ENCODE measurements at places on chromosomes 7 and 10. TPM values are rescaled to one million over a fixed set of nuclear protein-coding genes. Genes with fewer than 3 reads are reported as not detected.

The CEP41 gene
- 12.5 TPM for total RNA-seq

DNA sequence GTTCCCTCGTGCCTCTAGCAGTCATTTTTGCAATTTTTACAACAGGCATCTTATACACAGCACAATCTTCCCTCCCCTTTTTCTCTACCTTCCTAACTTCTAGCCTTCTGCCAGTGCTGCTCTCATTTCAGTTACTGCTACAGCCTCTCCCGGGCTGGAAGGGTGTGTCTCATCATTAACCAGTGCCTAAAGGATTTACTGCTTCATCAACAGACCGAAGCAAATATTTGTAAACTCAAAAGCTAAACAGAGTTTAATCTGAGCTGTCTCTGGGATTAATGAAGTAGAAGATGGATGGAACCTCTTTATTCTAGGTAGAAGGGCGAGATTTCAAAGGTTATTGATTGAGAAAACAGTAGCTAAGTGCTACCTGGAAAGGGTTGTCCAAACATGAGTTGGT lies 94.3 kb downstream of the PRPF18 start:
- H3K27me3 ChIP-seq: no peaks in the 10 kb centered on the region
- H3K4me1 ChIP-seq: peaks cover 28% of the 10 kb centered on the region
- H3K36me3 ChIP-seq: peaks cover 28% of the 10 kb centered on the region
- DNase-seq: no peak

DNA sequence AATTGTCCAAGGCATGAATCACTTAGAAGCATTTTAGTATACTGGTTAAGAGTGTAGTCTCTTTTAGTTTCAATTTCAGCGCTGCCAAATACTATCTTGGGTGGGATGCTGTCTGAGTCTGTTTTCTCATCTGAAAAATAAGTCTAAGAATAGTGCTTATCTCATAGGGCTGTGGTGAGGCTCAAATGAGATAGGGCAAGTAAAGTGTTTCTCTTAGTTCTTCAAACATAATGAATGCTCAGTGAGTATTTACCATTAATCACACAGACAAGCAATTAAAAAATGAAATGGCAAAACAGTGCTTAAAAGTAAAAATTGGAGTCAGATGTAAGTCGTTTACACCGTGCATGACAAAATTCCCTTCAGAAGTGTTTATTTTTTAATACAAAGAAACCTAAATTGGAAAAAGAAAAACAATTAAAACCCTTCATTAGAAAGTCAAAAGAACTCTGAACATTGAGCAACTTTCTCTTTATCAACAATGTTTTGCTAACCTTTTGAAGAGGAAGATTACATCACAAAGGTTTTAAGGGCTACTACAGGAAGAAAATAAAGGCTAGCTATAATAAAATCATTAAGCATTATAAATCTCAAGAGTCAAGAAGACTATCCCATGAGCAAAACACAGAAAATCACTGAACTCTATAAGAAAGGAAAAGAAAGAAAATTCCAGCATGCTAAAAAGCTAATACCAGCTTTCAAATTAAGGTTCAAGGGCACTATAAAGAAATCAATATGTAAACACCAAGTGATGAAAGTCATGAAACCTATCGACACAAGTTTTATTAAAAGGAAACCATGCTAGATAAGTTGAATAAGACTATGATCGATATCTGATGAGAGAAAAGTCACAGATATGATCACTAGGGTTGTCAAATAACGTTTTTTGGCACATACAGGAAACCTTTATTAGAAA lies 45.6 kb upstream of the C1GALT1 start:
- DNase-seq: no peak
- no peak overlapping the region for H3K4me3 ChIP-seq
- no peaks in the 10 kb centered on the region for H3K27me3 ChIP-seq
- no peak overlapping the region for H3K27ac ChIP-seq
- H3K4me1 ChIP-seq: no peaks in the 10 kb centered on the region
- H3K36me3 ChIP-seq: no peaks in the 10 kb centered on the region

The SHH gene
- 0.94 TPM for total RNA-seq

The AQP1 gene
- total RNA-seq: 64.4 TPM

DNA sequence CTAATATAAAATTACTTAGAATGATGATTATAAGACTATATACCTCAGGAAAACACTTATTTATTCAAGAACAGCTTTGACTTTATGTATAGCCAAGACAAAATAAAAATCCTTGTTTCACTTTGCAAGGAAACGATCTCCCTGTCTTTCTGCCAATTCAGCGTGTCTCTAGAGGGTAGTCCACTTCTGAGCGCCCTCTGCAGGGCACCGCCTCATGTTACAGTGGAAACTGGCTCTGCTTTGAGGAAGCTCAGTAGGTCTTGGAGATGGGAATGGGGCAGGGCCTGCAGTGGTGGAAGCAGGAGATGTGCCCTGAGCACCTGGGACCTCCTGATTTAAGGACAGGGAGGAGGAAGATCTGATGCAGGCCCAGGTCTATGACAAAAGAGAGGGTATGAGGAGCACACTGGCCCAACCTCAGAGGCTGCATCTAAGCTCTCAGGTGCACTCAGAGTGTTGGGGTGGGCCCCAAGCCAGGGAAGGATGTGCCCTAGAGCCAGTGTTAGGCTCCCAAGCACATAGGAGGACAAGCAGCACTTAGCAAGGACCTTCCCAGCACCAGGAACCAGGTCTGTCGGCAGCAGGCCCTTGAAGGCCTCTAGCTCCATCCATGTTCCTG lies 481.0 kb downstream of the TNS3 start:
- H3K27ac ChIP-seq: no peak overlapping the region
- no peak for DNase-seq
- H3K27me3 ChIP-seq: no peaks in the 10 kb centered on the region

DNA sequence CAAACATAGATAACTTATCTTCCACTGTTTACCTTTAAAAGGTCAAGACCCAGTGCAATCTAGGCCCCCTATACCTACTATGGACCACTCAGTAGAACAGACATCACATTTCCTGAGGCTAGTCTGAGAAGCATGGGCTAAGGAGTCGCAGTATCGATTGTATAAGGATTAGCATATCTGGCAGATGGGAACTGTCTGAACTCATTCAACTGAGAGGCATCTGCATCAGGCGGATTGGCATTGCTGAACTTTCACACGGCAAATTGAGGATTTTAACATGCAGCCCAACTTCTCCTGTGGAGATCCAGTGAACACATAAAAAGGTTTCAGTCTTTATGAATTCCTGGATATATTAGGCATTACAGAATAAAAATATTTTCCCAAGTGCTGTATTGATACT lies 89.1 kb upstream of the LRGUK start:
- H3K27me3 ChIP-seq: no peaks in the 10 kb centered on the region
- no peaks in the 10 kb centered on the region for H3K4me1 ChIP-seq
- H3K27ac ChIP-seq: no peak overlapping the region

The CHRM2 gene
- total RNA-seq: 29.1 TPM

The PRSS37 gene
- total RNA-seq: not detected

The NHLRC2 gene
- total RNA-seq: 23.4 TPM

DNA sequence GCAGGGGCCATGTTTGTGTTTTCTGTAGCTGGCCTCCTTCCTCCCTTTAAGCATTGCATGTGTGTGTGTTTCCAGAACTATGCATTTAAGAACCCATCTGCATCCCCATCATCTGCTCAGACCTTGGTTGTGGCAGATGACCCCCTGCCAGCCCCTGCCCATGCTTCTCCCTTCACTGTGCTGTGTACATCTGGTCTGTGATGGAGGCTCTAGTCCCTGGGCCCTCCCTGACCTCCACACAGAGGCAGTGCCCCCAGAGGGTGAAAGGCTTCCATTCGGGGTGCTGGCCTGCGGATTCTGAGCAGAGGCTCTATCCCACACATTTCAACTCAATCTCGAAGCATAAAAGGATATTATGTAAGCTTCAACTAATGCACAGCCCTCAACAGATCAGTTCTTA lies 89.4 kb downstream of the TACC2 start:
- peaks cover 15% of the 10 kb centered on the region for H3K4me1 ChIP-seq
- H3K36me3 ChIP-seq: no peaks in the 10 kb centered on the region
- H3K4me3 ChIP-seq: no peak overlapping the region
- no peak overlapping the region for H3K27ac ChIP-seq
- DNase-seq: no peak
- no peaks in the 10 kb centered on the region for H3K27me3 ChIP-seq

The NPY gene
- total RNA-seq: 13.0 TPM

- no peak for DNase-seq
- H3K4me1 ChIP-seq: no peaks in the 10 kb centered on the region
- no peaks in the 10 kb centered on the region for H3K27me3 ChIP-seq
- H3K4me3 ChIP-seq: no peak overlapping the region
- no peaks in the 10 kb centered on the region for H3K36me3 ChIP-seq
These were observed 28.4 kb upstream of the CBLL1 start for GRCh38 chr7:107715531-107715930.

GRCh38 chr10:73649876-73650536 lies 5.8 kb downstream of the SYNPO2L start:
- H3K4me1 ChIP-seq: peaks cover 37% of the 10 kb centered on the region
- H3K36me3 ChIP-seq: peaks cover 9% of the 10 kb centered on the region
- DNase-seq: no peak
- H3K27me3 ChIP-seq: no peaks in the 10 kb centered on the region
- no peak overlapping the region for H3K4me3 ChIP-seq
- H3K27ac ChIP-seq: no peak overlapping the region

- H3K36me3 ChIP-seq: no peaks in the 10 kb centered on the region
- DNase-seq: no peak
- H3K4me1 ChIP-seq: peaks cover 8% of the 10 kb centered on the region
These were observed 3.1 kb downstream of the SAR1A start for GRCh38 chr10:70167246-70167645.

GRCh38 chr10:119742947-119743648 lies 17.2 kb downstream of the INPP5F start:
- no peak overlapping the region for H3K4me3 ChIP-seq
- no peak for DNase-seq
- peaks cover 3% of the 10 kb centered on the region for H3K36me3 ChIP-seq
- H3K27me3 ChIP-seq: no peaks in the 10 kb centered on the region
- H3K4me1 ChIP-seq: no peaks in the 10 kb centered on the region

The CPA4 gene
- total RNA-seq: 2.1 TPM

The CALHM1 gene
- 0.20 TPM for total RNA-seq

The TEX47 gene
- total RNA-seq: not detected

DNA sequence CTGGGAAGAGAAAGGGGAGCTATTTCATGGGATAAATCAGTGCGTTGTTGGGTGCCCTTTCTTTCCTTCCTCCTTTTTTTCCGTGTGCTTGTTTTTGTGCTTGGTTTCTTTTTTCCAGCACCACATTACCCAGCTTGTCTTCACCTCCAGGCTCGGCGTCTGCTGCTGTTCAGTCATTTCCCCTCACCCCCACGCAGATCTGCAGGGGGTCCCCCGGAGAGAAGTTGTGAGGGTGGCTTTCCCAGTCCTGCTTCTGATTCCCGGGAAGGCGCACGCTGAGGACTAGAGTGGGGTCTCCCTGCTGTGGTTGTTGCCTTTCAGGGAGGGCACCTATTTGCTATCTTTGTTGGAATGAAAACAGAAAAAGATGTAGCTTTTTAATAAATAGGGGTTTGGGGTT lies 1.6 kb downstream of the CAMK1D start:
- H3K27ac ChIP-seq: no peak overlapping the region
- no peaks in the 10 kb centered on the region for H3K36me3 ChIP-seq
- no peaks in the 10 kb centered on the region for H3K27me3 ChIP-seq

The AMPH gene
- 37.3 TPM for total RNA-seq

DNA sequence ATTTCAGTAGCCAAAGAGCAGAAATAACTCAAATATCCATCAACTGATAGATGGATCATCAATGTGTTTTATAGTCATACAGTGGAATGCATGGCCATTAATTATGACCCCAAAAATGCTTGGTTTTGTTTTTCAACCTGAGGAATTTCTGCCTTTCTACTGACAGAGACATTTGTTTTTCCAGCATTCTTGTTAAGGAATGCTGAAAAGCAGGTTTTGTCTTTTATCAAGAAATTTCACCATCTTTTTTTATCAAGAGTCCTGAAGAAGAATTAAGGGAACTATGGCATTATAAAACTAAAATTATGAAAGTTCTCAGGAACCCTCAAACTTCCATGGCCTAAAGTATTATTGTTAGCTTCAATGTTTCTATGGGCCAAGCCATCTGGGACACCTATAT lies 153.4 kb upstream of the THSD7A start:
- H3K4me3 ChIP-seq: no peak overlapping the region
- H3K27ac ChIP-seq: no peak overlapping the region
- DNase-seq: no peak
- no peaks in the 10 kb centered on the region for H3K4me1 ChIP-seq

- H3K4me1 ChIP-seq: no peaks in the 10 kb centered on the region
- DNase-seq: no peak
- H3K4me3 ChIP-seq: no peak overlapping the region
- no peak overlapping the region for H3K27ac ChIP-seq
- no peaks in the 10 kb centered on the region for H3K27me3 ChIP-seq
- no peaks in the 10 kb centered on the region for H3K36me3 ChIP-seq
These were observed 281.0 kb downstream of the ABCA13 start for GRCh38 chr7:48452218-48452617.

DNA sequence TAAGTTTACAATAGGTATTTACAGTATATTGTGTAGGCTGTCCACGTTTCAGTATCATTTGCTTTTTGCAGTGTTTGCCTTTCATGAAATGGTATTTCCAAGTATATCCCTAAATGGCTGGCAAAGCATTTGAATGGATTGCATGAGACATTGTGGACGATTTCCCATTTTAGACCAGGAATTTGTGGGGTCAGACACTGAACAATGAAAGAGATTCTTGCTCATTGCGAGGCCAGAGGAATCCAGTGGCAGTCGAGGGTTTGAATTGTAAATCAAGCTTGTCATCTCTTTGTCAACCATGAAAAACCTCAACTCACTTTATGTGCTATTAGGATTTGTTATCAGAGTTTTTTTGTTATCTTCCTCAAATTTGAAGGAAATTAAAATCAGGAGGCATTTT lies 70.8 kb downstream of the CREB5 start:
- H3K4me1 ChIP-seq: no peaks in the 10 kb centered on the region
- no peak overlapping the region for H3K4me3 ChIP-seq
- DNase-seq: no peak

The GDF2 gene
- not detected for total RNA-seq

The SPDYE8 gene
- total RNA-seq: not detected

GRCh38 chr7:95601316-95601715 lies 5.0 kb upstream of the PDK4 start:
- H3K4me1 ChIP-seq: peaks cover 7% of the 10 kb centered on the region
- H3K36me3 ChIP-seq: peaks cover 2% of the 10 kb centered on the region
- no peak overlapping the region for H3K27ac ChIP-seq
- peaks cover 4% of the 10 kb centered on the region for H3K27me3 ChIP-seq
- DNase-seq: no peak

DNA sequence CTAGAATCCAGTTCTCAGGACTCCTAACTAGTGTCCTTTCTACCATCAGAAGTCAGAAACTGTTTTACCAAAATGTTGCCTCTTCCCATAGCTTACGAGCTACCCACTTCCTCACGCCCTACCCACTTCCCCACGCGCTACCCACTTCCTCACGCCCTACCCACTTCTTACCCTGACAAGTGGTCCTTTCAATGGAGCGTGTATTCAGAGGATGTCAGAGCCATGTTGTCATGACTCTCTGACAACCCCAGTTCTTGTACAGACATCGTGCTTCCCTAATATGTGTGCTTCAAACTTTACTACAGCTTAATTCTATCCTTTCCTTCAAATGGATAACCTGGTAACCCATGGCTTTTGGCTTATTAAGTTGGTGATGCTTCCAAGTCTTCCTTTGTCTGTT lies 84.8 kb upstream of the PHF14 start:
- no peaks in the 10 kb centered on the region for H3K36me3 ChIP-seq
- H3K4me3 ChIP-seq: no peak overlapping the region
- H3K27ac ChIP-seq: no peak overlapping the region
- no peaks in the 10 kb centered on the region for H3K4me1 ChIP-seq
- H3K27me3 ChIP-seq: no peaks in the 10 kb centered on the region

The POM121 gene
- 9.8 TPM for total RNA-seq

- no peaks in the 10 kb centered on the region for H3K27me3 ChIP-seq
- peaks cover 9% of the 10 kb centered on the region for H3K36me3 ChIP-seq
- H3K4me1 ChIP-seq: no peaks in the 10 kb centered on the region
- no peak overlapping the region for H3K27ac ChIP-seq
- DNase-seq: no peak
- H3K4me3 ChIP-seq: no peak overlapping the region
These were observed 152.0 kb downstream of the HDAC9 start for GRCh38 chr7:18647582-18647981.

The VAX1 gene
- not detected for total RNA-seq

Data from spinal cord (tissue), 10 donors.